NCI-H1436 treated with DMSO at 0.1 percent for 48 hours (cell line): ENCODE measurements at places on chromosomes 5 and 9.

- DNase-seq: no peak
Measured at GRCh38 chr9:135065804-135066203, 21.7 kb upstream of the OLFM1 start.

DNA sequence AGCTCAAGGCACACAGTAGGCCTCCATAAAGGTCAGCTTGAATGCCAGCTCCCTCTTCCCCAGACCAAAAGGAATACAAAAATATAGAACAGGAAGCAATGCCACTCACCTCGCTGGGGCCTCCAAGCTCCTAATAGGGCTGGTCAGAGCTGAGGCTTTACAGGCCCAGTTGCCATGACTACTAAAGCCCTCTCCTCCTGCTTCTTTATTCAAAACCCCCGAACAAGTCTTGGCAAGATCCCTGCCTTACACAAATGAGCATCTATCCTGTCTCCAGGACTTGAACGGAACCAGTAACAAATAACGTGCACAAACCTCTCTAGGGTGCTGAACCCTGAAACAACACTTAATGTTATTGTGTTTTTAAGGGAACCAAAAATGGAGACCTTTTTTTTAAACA lies 136.3 kb downstream of the SIL1 start:
- no peak for DNase-seq

DNA sequence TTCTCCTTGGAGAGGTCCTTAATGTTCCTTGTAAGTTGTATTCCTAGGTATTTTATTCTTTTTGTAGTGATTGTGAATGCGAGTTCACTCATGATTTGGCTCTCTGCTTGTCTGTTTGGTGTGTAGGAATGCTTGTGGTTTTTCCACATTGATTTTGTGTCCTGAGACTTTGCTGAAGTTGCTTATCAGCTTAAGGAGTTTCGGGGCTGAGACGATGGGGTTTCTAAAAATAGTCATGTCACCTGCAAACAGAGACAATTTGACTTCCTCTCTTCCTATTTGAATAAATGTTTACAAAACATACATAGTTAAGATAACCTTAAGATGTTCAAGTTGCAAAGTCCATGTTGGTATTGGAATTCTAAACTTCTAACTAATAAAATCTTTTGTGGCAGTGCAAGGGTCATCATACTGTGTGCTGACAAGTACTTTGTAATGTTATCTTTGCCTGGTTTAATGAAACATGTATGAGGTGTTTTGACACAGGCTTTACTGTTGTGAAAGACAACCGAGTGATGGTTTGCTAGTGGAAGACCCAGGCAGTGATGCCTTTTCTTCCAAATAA lies 286.2 kb downstream of the MRPS30 start:
- no peak for DNase-seq

- DNase-seq: no peak
Measured at GRCh38 chr5:115558388-115558956, 13.9 kb upstream of the FEM1C start.

- no peak for DNase-seq
Measured at GRCh38 chr9:135139366-135139959, 52.0 kb downstream of the OLFM1 start.
